ENCODE measurements at places on chromosomes 3 and 15.

GRCh38 chr3:47912006-47912504, 104.2 kb downstream of the MAP4 start:
- peak; percentile 49 for DNase-seq

GRCh38 chr3:43373560-43373928, 87.2 kb downstream of the SNRK start:
- no peak for DNase-seq

- no peak for DNase-seq
These were observed 470.2 kb upstream of the TPRG1 start for GRCh38 chr3:188701485-188701969.

DNA sequence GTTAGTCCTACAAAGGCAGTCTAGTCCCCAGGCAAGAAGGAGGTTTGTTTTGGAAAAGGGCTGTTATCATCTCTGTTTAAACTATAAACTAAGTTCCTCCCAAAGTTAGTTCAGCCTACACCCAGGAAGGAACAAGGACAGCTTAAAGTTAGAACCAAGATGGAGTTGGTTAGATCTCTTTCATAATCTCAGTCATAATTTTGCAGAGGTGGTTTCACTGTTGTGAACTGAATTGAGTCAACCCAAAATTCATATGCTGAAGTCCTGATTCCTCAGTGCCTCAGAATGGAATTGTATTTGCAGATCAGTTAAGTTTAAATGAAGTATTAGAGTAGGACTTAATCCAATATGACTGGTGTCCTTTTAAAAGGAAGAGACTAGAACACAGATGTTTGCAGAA, 101.0 kb upstream of the C3orf80 start:
- no peak for DNase-seq

DNA sequence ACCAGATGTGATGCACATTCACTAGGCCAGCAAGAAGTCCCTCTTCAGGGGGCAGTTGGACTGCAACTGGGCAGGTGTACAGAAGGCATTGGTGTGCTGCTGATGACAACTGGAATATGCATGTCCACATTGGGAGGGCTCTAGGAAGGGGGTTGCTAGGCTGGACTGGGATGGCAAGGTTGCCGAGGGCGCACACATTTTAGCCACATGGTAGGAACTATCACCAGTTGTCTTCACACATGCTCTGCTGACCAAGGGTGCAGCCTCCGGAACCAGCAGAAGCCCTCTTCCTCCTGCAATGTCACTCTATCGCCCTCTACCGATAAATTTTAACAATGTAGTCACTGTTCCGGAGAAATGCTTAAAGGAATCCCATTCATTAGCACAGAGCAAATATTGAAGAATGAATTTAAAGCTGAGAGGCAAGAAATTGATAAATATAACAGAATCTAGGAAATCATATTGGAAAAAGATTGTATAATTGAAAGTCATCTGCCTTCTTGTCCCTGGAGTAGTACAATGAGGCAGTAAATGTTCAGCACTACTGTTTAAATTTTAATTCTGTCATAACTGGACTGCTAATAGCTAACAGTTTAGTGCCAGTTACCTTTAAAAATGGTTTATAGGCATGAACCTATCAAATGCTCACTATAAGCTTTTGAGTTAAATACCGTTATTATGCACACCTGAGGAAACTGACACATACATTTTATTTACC, 22.6 kb upstream of the LYSMD4 start:
- DNase-seq = peak; percentile 37

- DNase-seq = no peak
These were observed 81.4 kb downstream of the XRN1 start for GRCh38 chr3:142366434-142366833.

GRCh38 chr3:184880276-184881019, 68.5 kb downstream of the VPS8 start:
- no peak for DNase-seq

DNA sequence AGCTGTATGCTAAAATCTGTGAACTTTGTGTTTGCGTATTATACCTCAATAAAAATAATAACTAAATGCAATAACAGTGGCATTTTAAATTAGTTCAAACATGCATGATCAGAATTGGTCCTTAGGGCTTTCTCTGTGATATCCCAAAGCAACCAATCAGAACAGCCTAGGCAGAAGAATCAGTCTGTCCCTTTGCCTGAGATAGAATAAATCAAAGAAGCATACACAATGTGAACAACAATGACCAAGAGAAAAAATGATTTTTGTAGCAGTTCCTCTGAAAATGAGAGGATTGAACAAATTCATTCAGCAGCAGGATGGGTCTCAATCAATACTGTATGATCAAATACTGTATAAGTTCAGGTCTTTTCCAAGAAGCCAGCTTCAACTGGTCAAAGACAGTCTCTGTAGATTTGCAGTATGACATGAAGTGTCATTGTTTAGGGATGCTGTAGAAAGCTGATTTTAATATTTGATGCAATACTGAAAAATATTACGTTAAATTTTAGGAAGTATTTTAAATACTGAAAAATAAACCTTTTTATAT, 1071.6 kb downstream of the AGBL1 start:
- no peak for DNase-seq

DNA sequence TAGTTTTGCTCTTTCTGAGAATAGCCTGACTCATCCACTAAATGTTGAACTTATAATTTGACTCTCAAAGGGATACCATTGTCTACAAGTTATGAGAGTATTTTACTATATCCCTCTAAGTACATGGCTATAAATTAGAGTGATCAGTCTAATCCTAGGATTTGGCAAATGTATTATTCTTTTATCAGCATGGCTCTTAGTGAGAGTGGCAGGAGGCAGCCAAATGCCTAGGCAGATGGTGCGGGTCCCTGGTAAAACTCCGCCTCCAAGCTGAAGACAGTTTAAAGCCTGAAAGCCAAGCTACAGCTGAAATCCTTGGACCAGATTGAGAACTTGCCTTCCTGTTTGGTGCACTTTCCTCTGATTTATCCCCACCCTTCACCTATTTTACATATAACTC, 631.8 kb downstream of the SQOR start:
- no peak for DNase-seq

DNA sequence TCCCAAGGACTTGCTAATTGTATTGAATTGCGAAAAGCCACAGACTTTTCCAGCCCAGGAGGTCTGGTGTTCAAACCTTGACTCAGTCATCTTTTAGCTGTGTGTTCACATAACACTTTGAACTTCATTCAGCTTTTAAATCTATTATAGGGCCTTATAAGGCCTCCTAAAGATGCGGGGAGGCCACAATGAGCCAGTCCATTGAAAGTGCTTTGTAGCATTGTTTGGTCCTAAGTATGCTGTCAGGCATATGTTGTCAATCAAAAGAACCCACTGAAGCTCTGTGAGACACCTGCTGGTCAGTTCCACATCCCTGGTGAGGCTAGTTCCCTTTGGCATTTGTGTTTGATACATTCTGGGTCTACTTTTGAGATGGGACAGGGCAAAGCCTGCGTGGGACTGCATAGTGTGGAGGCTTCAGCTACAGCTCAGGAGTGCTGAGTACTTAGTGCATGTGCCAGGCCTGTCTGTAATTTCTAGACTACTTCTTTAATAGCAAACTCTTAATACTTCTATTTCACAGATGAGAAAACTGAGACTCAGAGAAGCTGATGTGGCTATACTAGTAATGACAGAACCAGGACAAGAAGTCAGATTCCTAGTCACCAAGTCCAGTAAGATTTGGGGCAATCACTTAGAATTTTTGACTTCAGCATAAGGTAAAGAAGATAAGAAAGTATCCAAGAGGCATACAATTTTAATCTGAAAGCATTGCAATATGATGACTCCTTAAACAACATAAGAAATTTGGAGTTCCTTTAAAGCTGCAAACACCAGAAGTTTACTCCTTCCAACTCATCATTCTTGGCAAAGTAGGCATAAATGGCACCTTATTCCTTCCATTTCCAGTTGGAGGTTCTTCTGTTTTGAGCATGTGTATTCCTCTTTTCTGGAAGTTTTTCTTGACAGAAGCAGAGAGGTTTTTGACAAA, 213.0 kb downstream of the PDCD6IP start:
- peak; percentile 34 for DNase-seq

GRCh38 chr3:23254282-23254681, 51.2 kb downstream of the UBE2E2 start:
- DNase-seq = no peak

DNA sequence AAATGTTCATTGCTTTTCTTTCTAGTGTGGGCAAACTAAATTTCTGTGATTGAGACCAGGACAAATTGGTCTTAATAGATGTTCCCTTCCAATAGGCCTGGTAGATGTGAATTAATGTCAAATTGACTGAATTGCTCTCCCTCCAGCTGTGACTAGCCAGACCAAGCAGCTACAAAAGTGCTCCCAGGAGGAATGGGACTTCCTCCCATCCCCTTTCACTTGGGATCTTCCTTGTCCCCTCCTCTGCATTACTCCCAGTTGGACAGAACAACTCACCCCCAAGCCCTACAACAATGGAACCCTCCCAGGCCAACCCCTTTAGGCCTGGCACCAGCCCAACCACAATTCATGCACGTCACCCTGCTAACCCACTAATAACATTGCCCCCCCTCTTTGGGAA, 19.6 kb upstream of the ZKSCAN7 start:
- no peak for DNase-seq

DNA sequence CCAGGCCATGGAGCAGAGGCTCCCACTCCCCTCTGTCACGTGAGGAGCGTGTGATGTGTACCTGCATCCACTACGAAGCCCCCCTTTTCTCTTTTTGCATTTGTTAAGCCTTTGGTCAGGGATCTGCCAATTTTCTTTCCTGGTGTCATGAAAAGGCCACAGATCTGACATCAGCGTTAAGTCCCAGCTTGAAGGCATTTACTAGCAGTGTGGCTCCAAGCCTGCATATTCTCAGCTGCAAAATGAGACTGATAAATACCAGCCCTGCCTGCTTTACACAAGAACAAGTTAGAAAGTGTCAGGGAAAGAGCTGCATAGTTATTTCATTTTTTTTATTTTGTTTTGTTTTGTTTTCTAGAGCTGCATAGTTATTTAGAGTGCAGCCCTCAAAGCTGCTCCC, 2.3 kb upstream of the ANKRD63 start:
- no peak for DNase-seq

GRCh38 chr3:150091626-150092025, 120.9 kb upstream of the PFN2 start:
- no peak for DNase-seq

DNA sequence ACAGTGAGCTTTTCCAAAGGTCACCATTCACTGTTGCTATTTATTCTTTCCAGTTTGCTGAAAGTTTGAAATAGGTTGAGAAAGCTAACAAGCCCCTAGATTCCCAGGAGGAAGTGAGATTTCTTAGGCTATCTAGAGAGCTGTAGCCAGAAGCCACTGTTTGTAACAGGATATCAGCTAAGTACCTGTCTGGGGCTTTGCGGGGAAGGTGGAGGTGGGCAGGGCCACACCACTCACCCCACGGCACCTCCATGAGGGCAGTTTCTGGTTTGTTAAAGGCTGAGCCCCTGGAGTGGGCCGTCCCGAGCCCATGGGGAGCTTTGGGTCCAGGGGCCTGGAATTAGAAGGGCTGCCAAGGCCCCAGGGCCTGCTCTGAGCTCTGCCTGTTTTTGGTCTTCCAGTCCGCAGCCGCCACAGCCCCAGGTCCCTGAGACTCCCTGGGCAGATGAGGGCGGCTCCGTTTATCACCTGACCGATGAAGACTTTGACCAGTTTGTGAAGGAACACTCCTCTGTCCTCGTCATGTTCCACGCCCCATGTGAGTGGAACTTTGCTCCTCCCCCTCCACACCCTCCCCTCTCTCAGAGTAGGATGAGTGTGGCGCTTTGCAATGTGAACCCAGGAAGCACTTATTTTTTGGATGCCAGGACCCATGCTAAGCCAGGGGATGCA, 63.4 kb downstream of the PDIA5 start:
- DNase-seq = no peak

- DNase-seq = peak; percentile 37
These were observed 115.8 kb upstream of the FLNB start for GRCh38 chr3:57892423-57892822.

- no peak for DNase-seq
These were observed 91.5 kb downstream of the ADAMTS17 start for GRCh38 chr15:100250176-100250800.

DNA sequence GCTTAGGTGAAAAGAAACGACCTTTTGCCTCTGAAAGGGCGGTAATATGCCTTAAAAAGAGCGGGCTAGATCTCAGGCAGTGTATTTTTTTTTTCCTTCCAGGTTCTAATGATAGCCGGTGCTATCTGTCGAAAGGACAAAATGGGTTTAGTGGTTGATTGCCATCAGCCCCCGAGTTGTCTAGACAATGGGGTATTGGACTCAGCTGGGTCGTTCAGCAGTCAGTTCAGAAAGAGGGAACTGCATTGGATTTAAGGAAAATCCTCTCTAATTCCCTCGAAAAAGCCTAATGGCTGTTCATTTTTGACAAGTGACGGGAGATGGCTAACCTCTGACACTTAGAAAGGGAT, 728 bp downstream of the EIF2B5 start:
- DNase-seq = no peak

DNA sequence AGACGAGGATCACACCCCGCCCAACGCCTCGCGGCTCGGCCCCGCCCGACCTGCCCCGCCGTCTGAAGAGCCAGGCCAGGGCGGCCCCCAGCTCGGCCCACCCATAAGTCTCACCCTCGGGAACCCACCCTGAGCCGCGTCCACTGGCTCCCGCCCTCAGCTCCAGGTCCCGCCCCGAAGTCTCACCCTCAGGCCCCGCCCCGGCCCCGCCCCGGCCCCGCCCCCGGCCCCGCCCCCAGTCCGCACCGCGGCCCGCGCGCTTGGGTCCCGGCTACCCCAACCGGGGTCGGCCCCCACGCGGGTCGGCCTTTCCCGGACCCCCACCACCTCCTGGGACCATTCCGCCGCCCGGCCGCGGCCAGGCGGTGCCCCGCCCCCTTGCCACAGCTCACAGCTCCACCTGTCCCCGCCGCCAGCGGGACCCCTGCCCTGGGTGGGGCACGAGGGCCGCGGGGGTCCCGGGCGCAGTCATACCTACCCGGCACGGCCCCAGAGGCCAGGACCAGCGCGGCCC, 489 bp downstream of the CSPG5 start:
- no peak for DNase-seq

GRCh38 chr3:33119891-33120290, 6.1 kb downstream of the CRTAP start:
- no peak for DNase-seq

GRCh38 chr3:20064387-20064786, 24.1 kb downstream of the KAT2B start:
- no peak for DNase-seq

- no peak for DNase-seq
These were observed 84.8 kb upstream of the ICE2 start for GRCh38 chr15:60563539-60564404.

DNA sequence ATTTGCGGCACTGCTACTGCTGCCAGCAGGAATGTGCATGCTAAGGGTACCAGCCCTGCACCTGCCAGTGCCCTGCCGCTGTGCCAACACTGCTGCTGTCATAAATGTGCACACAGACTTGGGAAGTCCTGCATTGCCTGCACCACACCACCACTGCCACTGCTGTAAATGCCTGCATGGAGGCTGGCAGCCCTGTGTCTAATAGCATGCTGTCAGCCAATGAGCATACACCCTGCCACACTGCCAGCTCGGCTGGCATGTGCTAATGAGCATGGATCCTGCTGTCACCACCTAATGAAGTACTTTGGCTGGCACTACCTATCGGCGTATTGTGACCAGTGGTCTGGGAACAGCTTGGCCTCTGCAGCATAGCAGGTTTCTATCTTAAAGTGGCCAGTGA, 981.8 kb upstream of the GBE1 start:
- no peak for DNase-seq

- no peak for DNase-seq
These were observed 867.8 kb downstream of the SQOR start for GRCh38 chr15:46502667-46503066.
